ENCODE measurements at places on chromosomes 5 and 9. TPM values are rescaled to one million over a fixed set of nuclear protein-coding genes. Genes with fewer than 3 reads are reported as not detected.

DNA sequence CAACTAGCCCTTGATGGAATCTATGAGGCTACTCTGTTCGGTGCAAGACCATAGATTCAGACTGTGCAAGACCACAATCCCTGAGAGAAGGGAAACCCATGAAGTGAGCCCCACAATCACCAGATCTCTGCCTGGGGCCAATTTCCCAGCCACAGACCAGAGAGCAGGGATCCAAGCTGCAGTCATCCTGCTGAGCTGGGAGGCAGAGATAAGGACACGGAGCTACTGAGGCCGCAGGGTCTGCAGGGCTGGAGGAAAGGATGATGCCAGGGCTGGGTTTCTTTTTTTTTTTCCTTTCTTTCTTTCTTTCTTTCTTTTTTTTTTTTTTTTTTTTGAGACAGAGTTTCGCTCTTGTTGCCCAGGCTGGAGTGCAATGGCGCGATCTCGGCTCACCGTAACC is 47.7 kb upstream of the FUBP3 start:
- DNase-seq: no peak

DNA sequence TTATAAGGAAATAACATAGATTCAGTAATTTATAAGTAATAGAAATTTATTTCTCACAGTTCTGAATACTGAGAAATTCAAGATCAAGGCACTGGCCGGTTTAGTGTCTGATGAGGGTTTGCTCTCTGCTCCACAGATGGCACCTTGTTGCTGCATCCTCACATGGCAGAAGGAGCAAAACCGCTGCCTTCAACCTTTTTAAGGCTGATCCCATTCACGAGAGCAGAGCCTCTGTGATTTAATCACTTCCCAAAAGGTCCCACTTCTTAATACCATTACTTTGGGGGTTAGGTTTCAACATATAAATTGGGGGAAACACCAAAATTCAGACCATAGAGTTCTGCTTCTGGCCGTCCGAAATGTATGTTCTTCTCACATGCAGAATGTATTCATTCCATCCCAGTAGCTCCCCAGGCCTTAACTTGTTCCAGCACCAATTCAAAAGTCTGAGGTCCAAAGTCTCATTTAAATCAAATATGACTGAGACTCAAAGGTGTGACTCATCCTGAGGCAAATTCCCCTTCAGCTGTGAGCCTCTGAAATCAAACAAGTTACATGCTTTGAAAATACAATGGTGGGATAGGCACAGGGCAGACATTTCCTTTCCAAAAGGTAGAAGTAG is 30.6 kb downstream of the BAAT start:
- DNase-seq: peak; percentile 71

DNA sequence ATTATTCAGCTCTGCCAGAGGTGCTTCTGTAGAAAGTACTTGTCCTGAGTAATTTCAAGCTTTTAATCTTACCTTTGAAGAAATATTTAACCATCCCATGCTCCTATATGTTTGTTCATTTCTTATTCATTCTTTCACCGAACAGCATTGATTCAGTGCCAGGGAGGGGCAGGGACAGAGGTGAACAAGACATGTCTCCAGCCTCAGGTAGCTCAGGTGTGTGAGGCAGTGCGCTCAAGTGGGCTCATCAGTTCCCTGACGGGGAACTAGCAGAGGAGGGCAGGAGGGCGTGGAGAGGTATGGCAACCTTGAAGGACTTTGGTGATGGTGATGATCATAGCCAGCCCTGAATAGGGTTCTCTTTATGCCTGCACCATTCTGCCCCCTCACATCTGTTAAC is 25.9 kb downstream of the ERGIC1 start:
- DNase-seq: peak; percentile 68

DNA sequence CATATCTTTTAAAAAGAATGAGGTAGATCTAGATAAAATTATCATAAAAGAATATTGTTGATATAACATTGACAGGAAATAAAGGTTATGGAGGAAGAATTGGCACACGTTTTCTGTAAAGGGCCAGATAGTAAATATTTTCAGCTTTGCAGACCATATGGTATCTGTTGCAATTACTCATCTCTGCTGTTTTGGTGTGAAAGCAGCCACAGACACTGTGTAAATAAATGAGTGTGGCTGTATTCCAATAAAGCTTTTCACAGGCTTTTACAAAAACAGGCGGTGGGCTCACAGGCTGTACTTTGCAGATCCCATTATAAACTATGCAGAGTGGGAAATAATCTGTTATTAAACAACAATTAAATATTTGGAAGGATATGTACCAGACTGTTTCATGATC is 87.4 kb downstream of the SGCD start:
- no peak for DNase-seq

DNA sequence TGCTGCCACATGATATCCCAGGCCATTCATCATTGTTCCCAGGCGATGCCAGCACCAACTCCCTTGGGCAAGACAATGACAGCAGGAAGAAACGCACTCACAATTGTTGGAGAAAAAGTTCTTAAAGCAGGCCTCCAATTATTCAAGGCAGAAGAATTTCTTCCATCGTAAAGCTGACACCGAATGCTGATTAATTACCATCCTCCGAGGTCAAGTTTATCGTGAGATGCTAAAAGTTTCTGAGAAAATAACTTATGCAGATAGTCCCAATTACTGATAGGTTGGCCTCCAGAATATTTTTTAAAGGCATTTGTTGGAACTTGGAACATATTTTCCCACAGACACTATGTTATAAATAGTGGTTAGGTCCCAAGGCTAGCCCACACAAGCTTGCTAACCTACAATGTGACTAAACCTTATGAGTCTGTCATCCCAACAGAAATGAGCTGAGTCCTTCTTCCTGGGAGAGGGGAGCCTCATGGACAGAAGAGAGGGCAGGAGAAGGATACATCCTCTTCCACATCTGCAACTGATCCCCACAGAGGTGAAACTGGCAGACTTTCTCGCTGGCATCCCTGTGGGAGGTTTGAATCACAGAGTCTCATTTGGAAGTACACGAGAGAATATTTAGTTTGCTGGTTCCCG is 202.4 kb upstream of the TBC1D2 start:
- no peak for DNase-seq

GRCh38 chr5:57181154-57181553 is 7.3 kb downstream of the GPBP1 start:
- DNase-seq: no peak

- DNase-seq: no peak
These were observed 99.7 kb downstream of the SERINC5 start for GRCh38 chr5:80156156-80156555.

- DNase-seq: peak; percentile 92
These were observed 44.6 kb upstream of the LPCAT1 start for GRCh38 chr5:1568201-1568979.

GRCh38 chr9:70813141-70813540 is 308.3 kb downstream of the TRPM3 start:
- no peak for DNase-seq

DNA sequence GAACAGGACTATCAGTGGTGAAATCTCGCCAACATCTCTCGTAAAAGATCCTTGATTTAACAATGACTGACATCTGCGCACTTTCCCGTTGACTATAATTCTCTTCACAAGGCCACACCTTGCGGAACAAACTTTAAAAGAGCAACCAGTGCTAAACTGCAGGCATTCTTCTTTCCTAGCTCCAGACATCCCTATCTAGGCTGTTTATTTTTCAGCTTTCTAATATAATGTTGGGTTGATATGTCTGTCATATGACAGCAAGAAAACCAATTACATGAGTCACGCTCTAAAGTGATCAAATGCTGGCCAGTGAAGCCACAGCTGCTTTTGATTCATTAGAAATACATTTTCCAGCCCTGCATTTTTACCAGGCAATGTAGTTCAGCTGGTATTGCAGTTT is 162.5 kb downstream of the ELAVL2 start:
- DNase-seq: no peak

- DNase-seq: peak; percentile 98
These were observed 43.4 kb downstream of the PFDN1 start for GRCh38 chr5:140259500-140259899.

- DNase-seq: no peak
These were observed 159.6 kb downstream of the IRX2 start for GRCh38 chr5:2591777-2592453.

GRCh38 chr5:55994495-55994997 is at the start of gene IL6ST:
TSS of gene IL6ST (minus strand) at chr5:55994963. CDS start at chr5:55976278, 18,685 bp downstream.
- peak; percentile 69 for DNase-seq

GRCh38 chr9:13716090-13716489 is 436.6 kb upstream of the MPDZ start:
- DNase-seq: no peak

- no peak for DNase-seq
These were observed 358.9 kb downstream of the DEPDC1B start for GRCh38 chr5:60340965-60341471.

GRCh38 chr5:74120585-74120984 is 494.6 kb downstream of the ARHGEF28 start:
- DNase-seq: no peak

GRCh38 chr5:142970440-142971030 is 200.4 kb downstream of the ARHGAP26 start:
- DNase-seq: peak; percentile 25

GRCh38 chr9:93143830-93144530 is 9.9 kb upstream of the NINJ1 start:
- DNase-seq: no peak

The UBE2QL1 gene
- total RNA-seq: not detected

The IL3 gene
- total RNA-seq: not detected

The ZFP2 gene
- 0.53 TPM for total RNA-seq

The ROPN1L gene
- 0.13 TPM for total RNA-seq

The FOXD4L4 gene
- under 0.01 TPM for total RNA-seq

The PCDHGA10 gene
- 2.1 TPM for total RNA-seq

The SLC1A3 gene
- 3.4 TPM for total RNA-seq

The ISOC1 gene
- total RNA-seq: 9.9 TPM

The IFNE gene
- 12.4 TPM for total RNA-seq

The BAAT gene
- 0.26 TPM for total RNA-seq

The ANXA2R gene
- 0.26 TPM for total RNA-seq
